ENCODE measurements at places on chromosomes 2 and 18.

- no peak for DNase-seq
These were observed 16.0 kb downstream of the CTIF start for GRCh38 chr18:48554610-48555400.

GRCh38 chr2:216350214-216350791 lies 22.0 kb downstream of the MARCHF4 start:
- DNase-seq, result no peak

- no peak for DNase-seq
These were observed 18.1 kb downstream of the TMEM185B start for GRCh38 chr2:120204945-120205670.

DNA sequence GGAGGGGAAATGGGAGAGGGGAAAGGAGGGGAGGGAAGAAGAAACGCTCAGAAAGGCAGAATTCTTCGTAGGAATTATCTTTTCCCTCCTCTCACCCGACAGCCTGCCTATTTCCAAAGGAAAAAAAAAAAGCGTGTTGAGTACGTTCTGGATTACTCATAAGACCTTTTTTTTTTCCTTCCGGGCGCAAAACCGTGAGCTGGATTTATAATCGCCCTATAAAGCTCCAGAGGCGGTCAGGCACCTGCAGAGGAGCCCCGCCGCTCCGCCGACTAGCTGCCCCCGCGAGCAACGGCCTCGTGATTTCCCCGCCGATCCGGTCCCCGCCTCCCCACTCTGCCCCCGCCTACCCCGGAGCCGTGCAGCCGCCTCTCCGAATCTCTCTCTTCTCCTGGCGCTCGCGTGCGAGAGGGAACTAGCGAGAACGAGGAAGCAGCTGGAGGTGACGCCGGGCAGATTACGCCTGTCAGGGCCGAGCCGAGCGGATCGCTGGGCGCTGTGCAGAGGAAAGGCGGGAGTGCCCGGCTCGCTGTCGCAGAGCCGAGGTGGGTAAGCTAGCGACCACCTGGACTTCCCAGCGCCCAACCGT lies at the start of gene GAD1:
GAD1 (plus strand) TSS at position 384 of the 589 bp plus-strand sequence. CDS start 1,705 bp downstream, outside the sequence.
- peak; percentile 41 for DNase-seq

- no peak for DNase-seq
These were observed 55.0 kb downstream of the NDUFA10 start for GRCh38 chr2:239970004-239970623.

- DNase-seq, result no peak
These were observed 74.5 kb downstream of the RPL31 start for GRCh38 chr2:101076581-101076980.

- no peak for DNase-seq
These were observed 25.1 kb upstream of the CCL20 start for GRCh38 chr2:227788561-227789018.

- no peak for DNase-seq
These were observed 2.0 kb upstream of the TBC1D8 start for GRCh38 chr2:101153077-101153707.

- no peak for DNase-seq
These were observed 142.0 kb downstream of the MBD5 start for GRCh38 chr2:148162871-148163270.

- no peak for DNase-seq
These were observed 9.8 kb downstream of the MYOM1 start for GRCh38 chr18:3209859-3210569.

DNA sequence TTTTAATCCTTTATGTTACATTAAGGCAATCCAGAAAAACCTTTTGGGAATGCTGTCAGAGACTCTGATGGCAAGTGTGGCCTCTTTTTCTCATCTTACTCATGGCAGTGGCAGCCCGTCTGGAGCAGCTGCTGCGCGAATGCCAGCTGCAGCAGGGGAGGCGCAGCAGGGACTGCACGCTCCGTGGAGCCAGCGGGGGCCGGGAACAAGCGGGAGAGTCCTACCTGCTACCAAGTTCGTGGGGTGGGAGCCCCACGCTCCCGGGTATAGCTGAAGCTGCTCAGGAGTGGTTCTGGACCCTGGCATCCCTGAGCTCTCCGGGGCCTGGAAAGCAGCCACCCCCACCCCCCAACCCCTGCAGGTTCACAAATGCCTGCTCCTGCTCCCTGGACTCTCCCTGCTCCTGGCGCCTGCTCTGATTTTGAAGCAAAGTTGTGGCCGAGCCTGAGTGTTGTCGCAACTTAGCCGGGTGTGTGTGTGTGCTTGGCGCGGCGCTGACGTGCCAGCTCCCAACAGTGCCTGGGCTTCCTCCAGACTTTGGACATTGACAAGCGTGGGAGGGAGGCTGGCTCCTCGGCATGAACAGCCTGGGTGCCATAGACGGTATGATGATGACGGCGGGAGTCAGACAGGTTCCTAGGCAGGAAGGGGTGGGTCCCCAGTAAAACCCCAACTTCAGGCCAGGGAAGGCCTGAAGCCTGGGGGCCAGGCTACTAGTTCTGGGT lies 21.7 kb downstream of the TMX3 start:
- DNase-seq, result no peak

- no peak for DNase-seq
These were observed 101.0 kb upstream of the CTDP1 start for GRCh38 chr18:79578396-79579260.

GRCh38 chr2:189860161-189860560 lies 75.9 kb downstream of the PMS1 start:
- no peak for DNase-seq

DNA sequence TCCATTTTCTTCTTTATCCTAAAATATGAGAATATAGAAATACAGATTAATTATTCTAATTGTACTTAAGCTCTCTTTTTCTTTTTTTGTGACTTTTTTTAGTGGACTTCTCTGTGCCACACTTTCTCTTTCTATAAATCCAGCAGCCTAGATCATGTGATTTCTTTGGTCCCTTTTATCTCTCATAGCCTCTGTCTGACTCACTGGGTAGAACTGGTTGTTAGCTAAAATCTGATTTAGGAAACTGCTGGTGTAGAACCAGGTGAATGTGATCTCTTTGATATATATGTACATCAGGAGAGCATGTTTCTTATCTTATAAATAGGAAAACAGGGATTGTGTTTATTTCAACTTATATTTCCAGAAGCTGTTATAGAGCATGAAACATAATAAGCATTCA lies 54.9 kb downstream of the VRK2 start:
- no peak for DNase-seq

- DNase-seq, result no peak
These were observed 11.4 kb upstream of the ZAP70 start for GRCh38 chr2:97701851-97702465.

DNA sequence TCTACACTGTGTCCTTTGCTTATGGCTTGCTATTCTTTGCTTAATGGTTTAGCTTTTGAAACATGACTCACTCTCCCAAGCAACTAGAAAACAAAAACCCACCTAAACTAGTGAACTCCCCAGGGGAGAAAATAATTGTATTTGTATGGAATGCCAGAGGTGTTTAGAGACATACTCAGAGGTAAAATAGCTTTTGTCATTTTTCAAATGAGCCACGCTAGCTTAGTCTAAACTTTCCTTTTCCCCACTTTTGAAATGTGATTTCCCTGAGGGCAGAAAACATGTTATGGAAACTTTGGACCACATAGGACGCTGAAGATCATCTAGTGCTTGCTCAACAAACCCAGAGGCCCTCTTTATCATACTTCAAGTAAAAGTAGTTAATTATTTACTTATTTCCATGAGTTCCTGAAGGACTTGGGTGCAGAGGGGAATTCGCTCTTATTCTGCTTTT lies 16.5 kb upstream of the CYTIP start:
- DNase-seq, result no peak

- no peak for DNase-seq
These were observed 172.2 kb downstream of the MBD2 start for GRCh38 chr18:54052259-54052658.

DNA sequence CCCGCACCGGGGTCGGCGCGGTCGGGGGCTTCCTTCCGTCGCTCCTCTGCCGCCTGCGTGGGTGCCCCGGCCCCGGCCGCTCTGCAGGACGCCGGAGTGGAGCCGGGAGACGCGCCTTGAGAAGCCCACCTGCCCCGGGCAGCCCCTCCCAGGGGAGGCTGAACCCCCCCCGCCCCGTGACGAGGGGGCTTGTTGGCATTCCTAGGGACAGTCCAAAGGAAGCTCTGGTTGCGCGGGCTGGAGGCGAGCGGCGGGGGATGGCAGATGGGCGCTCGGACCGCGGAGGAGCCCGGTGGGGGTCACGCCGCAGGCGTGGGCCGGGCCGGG lies 133.5 kb upstream of the MGAT5 start:
- DNase-seq, result no peak

DNA sequence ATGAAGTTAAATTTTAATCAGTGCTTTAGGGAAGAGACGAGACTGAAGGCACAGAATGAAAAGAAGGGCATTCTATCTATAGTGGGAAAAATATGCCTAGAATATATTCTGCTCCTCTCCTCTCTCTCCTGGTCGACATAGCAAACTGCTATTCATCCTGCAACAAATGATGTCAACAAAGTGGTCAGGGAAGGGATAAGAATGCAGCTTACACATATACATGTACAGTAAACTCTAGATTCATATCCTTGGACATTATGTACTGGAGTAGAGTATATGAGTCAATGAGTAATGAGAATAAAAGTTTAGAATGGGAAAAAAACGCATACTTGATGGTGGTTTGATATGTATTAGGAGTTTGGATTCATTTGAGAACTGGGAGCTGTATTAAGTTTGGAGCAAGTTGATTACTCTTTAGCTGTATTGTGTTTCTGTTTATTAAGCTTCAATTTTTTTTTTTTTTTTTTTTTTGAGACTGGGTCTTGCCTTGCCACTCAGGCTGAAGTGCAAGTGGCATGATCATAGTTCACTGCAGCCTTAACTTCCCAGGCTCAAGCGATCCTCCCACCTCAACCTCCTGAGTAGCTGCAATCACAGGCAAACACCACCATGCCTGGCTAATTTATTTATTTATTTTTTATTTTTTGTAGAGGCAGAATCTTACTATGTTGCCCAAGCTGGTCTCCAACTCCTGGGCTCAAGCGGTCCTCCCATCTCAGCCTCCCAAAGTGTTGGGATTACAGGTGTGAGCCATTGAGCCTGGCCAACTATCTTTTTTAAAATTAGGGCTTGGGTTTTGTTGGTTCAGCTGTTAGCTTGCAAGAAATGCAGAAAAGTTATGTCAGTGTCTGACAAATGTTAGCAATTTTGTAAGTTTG lies 53.8 kb downstream of the STAT1 start:
- DNase-seq, result no peak
